ENCODE measurements at places on chromosomes 5 and 9.
A peak's percentile ranks its signal among the peaks of the same experiment; 100 is the strongest.

GRCh38 chr9:74498621-74499095 is 1.5 kb downstream of the RORB start:
- DNase-seq, result no peak

DNA sequence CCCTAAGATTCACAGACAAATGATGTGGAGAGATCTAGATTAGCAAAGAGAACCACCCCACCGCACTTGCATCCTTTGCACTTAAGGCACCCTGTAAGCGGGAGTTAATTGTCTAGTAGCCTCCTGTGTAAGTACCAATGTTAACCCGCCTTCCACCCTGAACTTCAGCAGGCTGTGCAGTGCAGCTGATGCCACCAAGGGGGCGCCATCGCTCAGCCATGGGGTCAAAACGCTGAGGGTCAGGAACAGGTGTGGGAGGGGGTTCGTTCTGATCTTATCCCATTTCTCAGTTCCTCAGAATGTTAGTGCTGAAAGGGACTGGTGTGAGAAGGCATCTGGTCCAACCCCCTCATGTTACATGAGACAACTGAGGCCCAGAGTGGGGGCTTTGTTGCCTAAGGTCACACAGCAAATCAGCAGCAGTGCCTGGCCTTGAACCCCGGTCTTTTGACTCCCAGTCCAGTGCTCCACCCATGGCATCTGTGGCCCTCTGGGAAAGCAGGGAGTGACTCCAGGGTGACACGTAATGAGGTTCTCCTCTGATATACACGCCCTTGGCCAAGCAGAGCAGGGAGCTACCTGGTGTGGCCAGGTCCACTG is 57.3 kb downstream of the CYFIP2 start:
- DNase-seq, result no peak

DNA sequence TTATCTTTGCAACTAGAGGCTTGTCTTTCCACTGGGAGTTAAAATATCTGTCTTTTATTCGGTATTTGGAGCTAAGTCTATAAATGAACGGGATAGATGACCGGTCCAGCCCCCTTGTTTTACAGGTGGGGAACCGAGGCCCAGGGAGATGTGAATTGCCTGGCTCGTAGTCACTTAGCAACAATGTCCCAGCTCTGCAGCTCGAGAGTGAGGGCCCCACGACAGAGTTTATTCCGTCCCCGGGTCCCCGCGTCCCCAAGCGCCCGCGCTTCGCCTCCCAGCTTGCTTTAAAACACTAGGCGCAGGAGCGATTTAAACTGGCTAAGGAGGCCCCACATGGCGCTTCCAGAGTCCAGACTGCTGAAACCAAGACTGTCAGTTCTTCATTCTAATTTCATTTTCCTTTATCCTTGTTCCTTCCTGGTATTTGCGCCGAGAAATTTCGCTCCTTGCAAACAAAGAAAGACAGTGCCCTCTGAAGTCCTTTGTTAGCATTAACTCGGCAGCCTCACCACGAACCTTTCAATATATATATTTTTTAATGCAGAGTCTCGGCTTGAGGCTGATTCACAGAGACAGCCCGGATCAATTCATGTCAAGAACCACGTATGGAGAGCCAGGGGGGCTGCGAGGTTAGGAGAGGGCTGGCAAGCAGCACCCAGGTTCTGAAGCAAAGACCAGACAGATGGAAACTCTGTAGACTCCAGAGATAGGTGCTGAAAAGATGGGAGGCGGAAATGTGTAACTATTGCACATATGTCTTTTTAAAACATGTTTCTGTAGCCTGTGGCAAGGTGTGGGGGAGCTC is 1.4 kb upstream of the ENC1 start:
- peak; percentile 88 for DNase-seq

- peak; percentile 37 for DNase-seq
These were observed 243.3 kb upstream of the ACTBL2 start for GRCh38 chr5:57725658-57726504.

DNA sequence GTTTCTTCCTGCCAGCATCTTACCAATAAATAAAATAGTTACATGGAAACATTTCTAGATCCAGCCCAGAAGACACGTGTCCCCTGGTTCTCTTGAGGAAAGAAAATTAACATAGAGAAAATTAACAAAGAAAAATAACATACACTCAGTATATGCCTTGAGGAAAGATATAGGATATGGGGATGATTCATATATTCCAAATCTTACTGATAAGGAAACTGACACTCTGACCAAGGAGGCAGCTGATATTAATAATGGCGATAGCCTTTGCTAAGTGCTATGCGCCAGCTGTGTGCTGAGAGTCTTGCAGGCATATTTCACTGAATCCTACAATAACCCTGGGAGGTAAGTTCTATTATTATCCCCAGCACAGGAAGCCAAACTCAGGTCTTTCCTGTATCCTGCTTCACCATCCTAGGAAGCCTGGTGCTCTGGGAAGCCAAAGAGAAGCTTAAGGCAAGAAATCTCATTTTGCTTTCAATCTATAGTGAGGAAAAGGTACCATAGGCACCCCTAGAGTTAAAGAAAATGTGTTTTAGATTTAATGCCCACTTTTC is 302.7 kb upstream of the NREP start:
- DNase-seq, result peak; percentile 5

- no peak for DNase-seq
These were observed 292.7 kb upstream of the RASA1 start for GRCh38 chr5:86974955-86975354.

DNA sequence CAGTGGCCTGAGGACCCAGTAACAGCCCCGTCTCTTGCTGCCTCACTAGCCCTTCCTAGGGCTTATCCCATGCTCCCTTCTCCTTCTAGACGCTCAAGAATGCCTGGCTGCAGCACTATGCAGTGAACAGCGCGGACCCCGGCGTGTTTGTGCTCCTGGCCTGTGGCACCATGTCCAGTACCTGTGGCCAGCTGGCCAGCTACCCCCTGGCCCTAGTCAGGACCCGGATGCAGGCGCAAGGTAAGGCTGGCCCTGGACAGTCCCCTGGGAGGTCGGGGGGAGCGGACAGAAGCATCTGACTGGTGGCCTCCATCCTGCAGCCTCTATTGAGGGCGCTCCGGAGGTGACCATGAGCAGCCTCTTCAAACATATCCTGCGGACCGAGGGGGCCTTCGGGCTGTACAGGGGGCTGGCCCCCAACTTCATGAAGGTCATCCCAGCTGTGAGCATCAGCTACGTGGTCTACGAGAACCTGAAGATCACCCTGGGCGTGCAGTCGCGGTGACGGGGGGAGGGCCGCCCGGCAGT is 20.5 kb downstream of the PTGES2 start:
- DNase-seq, result no peak

GRCh38 chr5:53397845-53398244 is 82.6 kb upstream of the FST start:
- peak; percentile 97 for DNase-seq

GRCh38 chr5:12672141-12672540 is 767.9 kb upstream of the CTNND2 start:
- no peak for DNase-seq

DNA sequence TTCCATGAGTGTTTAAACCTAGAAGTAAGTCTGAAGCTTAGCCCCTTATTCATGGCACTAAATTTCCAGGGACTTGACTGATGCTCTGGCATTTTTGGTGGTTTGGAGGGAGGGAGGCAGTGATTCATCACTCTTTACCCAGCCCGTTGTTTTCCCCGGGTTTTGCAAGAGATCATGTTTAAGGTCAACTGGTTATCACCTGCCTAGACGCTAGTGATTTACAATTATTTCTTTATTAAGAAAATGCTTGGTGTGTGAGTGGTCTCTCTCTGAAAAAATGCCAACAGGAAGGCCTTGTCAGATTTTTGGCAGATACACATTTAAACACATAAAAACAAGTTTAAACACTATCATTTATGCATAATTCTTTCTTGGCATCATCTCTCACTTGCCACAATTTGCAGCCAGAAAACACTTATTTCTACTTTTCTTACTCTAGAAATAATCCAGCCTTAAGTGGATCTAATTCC is 737.9 kb upstream of the ZNF608 start:
- DNase-seq, result peak; percentile 61

- DNase-seq, result no peak
These were observed 1055.9 kb downstream of the NR2F1-AS1 start for GRCh38 chr5:92525131-92525530.

DNA sequence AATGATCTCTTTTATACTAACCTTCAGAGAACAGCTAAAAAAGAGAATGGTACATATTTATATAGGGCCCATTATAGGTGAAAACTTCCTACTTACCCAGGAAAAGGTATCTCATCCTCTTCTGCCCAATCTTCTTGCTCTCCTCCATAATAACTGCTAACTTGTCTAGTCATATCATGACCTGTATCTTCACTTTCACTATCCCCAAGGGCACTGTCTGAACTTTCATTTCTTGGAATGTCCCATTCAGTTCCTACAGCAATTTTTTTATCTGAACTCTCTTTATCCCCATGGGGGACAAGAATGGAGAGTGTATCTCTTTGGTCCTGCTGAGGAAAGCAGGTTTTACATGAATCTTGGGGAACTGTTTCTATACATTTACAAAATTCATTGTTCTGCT is 36.4 kb upstream of the RAPGEF6 start:
- DNase-seq, result peak; percentile 35

GRCh38 chr5:37319037-37319782 is 51.7 kb downstream of the NUP155 start:
- DNase-seq, result no peak

DNA sequence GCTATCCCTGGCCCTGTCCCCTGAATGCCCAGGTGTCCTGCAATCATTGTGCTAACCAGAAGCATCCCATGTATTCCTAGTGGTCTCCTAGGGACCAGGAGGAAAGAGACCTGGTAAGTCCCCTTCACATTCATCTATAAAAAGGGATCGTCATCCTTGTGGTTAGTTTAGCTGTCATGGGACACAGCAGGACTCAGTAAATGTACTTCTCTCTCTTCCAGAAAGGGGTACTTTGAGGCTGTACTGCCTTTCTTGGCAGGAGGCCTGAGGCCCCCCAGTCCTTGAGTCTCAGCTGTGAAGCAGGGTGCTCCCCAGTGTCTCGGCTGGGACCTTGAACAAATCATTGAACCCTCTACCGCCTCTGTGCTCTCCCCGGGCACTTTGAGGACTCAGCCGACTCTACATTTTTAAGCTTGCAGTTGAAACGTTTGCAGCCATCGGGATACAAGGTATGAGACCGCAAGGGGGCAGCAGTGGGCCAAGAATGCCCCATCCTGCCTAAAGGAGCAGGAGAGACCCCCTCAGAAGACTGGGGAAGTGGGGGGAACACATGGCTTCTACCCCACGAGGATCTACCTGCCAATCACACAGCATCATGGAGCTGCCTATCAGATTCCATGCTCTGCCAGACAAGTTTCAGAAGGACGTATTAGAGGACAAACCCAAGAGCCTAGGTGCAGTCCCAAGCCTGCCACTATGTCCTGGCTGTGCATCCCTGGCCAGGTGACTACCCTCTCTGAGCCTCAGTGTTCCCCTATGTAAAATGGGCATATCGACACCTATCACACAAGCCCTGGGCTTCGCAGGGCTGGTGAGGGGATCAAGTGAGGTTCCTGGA is 2.4 kb upstream of the PHYKPL start:
- DNase-seq, result peak; percentile 60

All from fibroblast of skin of back (primary cell).